ENCODE measurements at places on chromosomes 11 and 22.
A peak's percentile ranks its signal among the peaks of the same experiment; 100 is the strongest.

DNA sequence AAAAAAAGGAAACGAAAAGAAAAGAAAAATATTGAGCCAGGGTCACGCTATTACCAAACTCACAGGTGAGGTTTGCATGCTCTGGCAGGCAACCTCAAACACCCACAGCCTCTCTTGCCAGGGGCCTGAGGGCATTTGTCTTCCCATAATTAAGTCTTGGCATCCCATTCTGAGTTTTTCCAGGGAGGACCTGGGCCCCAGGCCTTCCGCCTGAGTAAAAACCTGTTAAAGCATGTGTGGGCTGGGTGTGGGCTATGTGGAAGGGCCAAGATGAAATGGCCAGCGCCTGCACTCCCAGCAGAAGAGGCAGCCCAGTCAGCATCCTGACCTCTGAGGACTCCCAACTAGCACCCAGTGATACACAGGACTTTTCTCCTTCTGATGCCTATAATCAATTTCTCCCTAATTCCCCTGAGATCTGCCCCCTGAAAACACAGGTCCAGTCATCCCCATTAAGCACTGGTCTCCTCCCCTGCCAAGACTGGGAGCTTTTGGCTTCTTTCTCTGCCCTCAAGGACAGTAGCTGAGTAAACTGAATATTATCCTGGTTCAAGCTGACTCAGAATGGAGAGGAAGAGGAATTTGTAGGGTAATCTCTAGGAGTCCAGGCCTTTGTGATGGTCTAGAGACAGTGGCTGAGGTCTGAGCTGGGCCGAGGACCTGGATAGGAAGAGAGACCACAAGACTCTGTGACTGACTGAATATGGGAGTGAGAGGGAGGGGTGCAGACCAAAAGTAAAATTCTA is 35.6 kb upstream of the ACER3 start:
- DNase-seq = peak; percentile 49

DNA sequence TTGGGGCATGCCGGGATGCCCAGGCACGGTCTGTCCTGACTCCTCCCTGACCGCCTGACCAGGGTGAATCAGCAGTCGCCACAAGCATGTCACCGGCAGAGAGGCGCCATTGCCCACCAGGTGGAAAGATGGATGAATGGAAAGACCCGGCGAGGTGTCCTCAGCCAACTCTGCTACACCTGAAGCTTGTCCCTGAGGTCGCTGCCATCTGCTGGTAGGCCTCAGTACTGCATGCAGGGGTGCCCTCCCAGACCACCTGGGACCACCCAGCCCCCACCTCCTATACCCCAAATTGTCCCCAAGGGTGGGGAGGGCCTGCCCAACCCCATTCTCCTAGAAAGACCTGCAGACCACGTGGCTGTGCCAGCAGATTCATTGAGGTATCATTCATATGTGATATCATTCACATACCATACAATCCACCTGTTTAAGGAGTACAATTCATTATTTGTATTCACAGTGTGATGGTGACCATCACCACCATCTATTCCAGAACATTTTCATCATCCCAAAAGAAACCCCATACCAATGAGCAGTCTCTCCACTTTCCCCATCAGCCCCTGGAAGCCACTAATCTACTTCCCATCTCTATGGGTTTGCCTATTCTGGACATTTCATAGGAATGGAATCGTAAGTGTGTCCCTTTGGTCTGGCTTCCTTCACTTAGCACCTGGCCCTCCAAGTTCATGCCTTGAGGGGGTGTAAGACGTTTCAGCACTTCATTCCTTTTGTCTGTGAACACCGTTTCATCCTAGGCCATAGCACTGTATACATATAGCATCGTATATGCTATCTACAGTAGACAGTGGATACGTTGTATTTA is 17.5 kb downstream of the FGF3 start:
- DNase-seq = no peak

GRCh38 chr11:94599510-94599909 is 32.3 kb downstream of the PIWIL4 start:
- DNase-seq = no peak

DNA sequence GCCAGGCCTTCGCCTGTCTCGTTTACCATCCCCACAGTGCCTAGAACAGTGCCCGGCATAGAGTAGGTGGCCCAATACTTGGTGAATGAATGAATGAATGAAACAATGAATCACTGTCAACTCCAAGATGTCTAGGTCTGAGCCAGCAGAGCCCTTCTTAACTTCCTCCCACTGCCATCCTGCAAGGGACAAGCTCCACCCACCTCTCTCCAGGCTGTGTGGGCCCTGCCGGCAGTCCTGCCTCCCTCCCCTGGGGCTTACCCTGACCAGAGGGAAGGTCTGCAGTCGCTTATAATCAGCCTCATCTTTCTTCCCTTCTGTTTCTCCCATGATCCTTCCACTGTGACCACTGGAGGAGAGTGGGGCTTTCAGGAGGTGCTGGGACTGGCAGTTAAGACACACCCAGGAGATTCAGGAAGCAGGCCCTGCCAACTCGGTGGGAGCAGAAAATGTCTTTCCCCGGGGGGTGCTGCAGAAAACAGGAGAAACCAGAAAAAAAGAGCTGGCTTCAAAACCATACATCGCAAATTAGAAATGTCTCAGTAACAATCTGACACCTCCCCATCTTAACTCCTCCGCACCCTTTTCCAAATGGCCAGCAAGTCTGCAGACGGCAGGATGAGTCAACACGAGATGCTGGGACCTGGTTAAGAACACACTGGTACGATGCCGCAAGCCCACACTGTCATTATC is 11.4 kb downstream of the DNAL4 start:
- no peak for DNase-seq

GRCh38 chr11:16280256-16280682 is 76.1 kb downstream of the SOX6 start:
- peak; percentile 8 for DNase-seq

DNA sequence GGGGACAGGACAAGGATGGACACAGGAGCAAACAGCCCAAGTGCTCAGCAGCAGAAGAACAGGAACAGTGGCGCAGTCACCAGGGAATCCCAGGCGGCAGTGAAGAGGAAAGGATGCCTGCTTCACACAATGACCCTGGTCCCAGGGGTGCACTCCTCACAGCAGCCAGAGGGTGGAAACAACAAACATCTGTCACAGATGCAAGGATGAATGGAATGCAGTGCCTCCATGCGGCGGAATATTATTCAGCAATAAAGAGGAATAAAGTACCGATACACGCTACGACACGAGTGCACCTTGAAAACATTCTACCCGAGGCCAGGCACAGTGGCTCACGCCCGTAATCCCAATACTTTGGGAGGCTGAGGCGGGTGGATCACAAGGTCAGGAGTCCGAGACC is 12.7 kb downstream of the CSNK1E start:
- DNase-seq = peak; percentile 60

- no peak for DNase-seq
Measured at GRCh38 chr22:29524442-29525191, 28.9 kb downstream of the THOC5 start.

DNA sequence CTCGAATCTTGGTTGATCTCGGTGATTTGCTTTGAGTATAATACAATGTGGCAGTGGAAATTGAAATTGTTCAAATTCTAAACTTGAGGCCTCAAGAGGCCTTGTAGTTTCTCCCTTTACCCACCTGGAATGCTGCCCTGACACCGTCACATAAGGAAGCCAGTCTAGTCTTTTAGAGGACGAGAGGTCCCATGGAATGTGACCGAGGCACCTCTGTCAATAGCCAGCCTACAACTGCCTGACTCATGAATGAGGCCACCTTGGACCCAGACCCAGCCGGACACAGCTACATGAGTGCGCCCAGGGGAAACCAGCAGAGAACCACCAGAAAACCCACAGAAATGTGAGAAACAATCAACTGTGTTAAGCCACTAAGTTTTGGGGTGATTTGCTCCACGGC is 52.5 kb downstream of the RPL27A start:
- DNase-seq = no peak

Data from kidney capillary endothelial cell (primary cell).